ENCODE measurements at places on chromosomes 11 and 22. TPM values are rescaled to one million over a fixed set of nuclear protein-coding genes. Genes with fewer than 3 reads are reported as not detected.

Gene CCDC188
- total RNA-seq = not detected

Gene SMC1B
- total RNA-seq = 0.07 TPM

- H3K27me3 ChIP-seq = peaks cover 27% of the 10 kb centered on the region
- no peaks in the 10 kb centered on the region for H3K4me1 ChIP-seq
Measured at GRCh38 chr11:112620621-112621394, 340.4 kb upstream of the NCAM1 start.

Gene GRM5
- total RNA-seq = 0.11 TPM

- DNase-seq = no peak
- H3K4me3 ChIP-seq = no peak overlapping the region
- no peaks in the 10 kb centered on the region for H3K27me3 ChIP-seq
- no peak overlapping the region for H3K27ac ChIP-seq
- peaks cover 11% of the 10 kb centered on the region for H3K36me3 ChIP-seq
Measured at GRCh38 chr11:61149624-61150615, 11.3 kb downstream of the VPS37C start.

Gene RIMBP3C
- total RNA-seq = 0.50 TPM

DNA sequence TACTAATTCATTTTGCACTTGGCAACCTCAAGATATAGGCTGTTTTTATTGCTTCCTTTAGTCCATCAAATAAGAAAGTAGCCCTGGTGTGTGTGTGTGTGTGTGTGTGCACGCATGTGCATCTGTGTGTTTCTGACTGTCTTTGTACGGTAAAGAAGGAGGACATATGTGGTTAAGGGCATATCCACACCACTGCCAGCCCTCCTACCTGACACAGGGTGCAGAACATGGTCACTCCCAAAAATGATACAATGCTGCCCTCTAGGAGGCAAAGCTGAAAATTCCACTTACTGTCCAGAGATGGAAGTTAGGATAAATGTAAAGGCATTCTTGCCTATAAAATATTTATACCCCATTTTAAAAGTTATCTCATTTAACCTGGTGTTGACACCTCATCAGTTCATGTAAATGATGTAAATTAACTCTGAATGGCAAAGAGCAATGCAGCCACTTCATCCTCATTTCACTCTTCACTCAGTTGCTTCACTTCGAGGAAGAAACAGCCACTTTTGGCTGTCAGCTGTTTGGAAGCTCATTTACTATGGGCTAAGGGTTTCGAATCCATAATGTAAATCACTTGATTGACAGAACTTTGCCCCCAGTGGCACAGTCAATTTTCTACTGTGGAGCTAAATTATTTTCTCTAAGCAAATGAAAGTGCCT lies 83.1 kb upstream of the MTNR1B start:
- H3K4me3 ChIP-seq = no peak overlapping the region
- no peak for DNase-seq
- no peak overlapping the region for H3K27ac ChIP-seq
- H3K36me3 ChIP-seq = no peaks in the 10 kb centered on the region
- H3K27me3 ChIP-seq = no peaks in the 10 kb centered on the region

GRCh38 chr11:95700471-95700817 lies 89.1 kb downstream of the FAM76B start:
- DNase-seq = no peak
- H3K4me1 ChIP-seq = peaks cover 43% of the 10 kb centered on the region
- H3K4me3 ChIP-seq = peak overlapping the region; percentile 89
- no peaks in the 10 kb centered on the region for H3K27me3 ChIP-seq

- peaks cover 44% of the 10 kb centered on the region for H3K27me3 ChIP-seq
- no peak overlapping the region for H3K27ac ChIP-seq
- peaks cover 5% of the 10 kb centered on the region for H3K4me1 ChIP-seq
- no peak for DNase-seq
Measured at GRCh38 chr11:117614728-117615127, 182.3 kb downstream of the DSCAML1 start.

Gene ATF4
- total RNA-seq = 472 TPM

Gene SORL1
- total RNA-seq = 45.5 TPM

DNA sequence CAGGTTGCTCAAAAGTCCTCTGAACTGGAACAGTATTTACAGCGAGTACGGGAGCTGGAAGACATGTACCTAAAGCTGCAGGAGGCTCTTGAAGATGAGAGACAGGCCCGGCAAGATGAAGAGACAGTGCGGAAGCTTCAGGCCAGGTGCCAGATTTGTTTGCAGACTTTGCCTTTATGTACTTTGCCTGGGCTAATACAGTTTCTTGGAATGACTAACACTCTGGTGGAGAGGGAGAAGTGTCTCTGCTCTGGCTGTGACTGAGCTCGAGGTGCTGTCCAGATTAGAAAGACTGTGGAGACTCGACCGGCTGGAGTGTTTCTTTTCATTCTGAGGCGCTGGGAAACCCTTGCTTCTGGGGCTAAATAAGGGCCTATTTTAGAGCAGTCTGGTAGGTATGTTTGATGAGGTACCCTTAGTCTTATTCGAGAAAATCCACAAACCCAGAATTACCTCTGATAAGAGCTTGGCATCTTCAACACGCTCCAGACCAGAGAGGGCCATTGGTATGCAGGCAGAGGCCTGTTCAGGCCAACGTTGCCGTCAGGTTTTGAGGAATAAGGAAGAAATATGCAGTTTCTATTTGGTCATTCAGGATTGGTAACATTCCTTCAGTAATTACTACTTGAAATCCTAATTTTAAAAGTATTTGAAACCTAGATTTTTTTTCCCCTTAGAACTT lies 76.5 kb downstream of the SWAP70 start:
- no peak for DNase-seq
- peaks cover 5% of the 10 kb centered on the region for H3K4me1 ChIP-seq
- H3K27ac ChIP-seq = no peak overlapping the region
- H3K4me3 ChIP-seq = no peak overlapping the region

DNA sequence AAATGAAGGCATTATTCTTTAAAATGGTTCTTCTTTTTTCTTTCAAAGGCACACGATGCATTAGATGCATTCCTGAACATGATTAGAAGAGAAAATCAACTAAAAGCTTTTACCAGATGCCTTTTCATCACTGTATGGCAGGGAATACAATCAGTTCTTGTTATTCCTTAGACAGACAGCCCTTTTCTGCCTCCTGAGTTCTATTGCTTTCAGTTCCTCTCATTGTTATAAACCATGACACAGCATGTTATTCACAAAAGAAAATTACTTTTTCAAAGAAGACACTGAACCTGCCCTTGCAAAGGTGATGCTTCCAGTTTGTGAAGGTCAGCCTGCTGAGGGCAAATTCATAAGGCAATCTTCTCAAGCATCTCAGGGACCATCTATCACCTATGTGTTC lies 70.1 kb downstream of the FAM181B start:
- H3K27ac ChIP-seq = no peak overlapping the region
- no peaks in the 10 kb centered on the region for H3K4me1 ChIP-seq
- no peak for DNase-seq
- H3K36me3 ChIP-seq = no peaks in the 10 kb centered on the region
- no peak overlapping the region for H3K4me3 ChIP-seq
- peaks cover 7% of the 10 kb centered on the region for H3K27me3 ChIP-seq

Gene CEP164
- total RNA-seq = 60.8 TPM

All from natural killer cell treated with Interleukin-12 subunit alpha and Interleukin-12 subunit beta and Interleukin-15 and Interleukin-18, amount 100 ng/mL, for 72 hours (primary cell).